GM19239 (cell line): ENCODE measurements at places on chromosomes 6 and 20.
A peak's percentile ranks its signal among the peaks of the same experiment; 100 is the strongest.

GRCh38 chr6:47153404-47153755 lies 111.2 kb upstream of the ADGRF1 start:
- no peak for DNase-seq

- no peak for DNase-seq
Observed at GRCh38 chr6:23637296-23637695, 488.7 kb upstream of the NRSN1 start.

DNA sequence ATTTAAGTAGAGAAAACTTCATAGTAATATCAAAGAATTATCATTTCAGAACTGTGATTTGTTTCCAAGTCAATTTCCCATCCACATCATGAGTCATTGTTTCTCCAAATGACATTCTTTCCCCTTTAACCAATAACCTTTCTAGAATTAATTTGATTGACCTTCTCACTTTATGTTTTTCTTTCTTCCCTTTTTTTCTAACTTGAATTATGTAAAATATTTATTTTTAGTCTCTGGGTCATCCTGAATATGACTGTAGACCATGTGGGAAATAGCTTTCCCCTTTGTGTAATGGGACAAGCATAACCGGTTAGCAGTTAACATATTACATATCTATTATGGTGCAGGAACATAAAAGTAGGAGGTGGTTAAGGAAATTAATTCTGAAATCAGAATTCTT lies 291.1 kb downstream of the GJA1 start:
- no peak for DNase-seq

DNA sequence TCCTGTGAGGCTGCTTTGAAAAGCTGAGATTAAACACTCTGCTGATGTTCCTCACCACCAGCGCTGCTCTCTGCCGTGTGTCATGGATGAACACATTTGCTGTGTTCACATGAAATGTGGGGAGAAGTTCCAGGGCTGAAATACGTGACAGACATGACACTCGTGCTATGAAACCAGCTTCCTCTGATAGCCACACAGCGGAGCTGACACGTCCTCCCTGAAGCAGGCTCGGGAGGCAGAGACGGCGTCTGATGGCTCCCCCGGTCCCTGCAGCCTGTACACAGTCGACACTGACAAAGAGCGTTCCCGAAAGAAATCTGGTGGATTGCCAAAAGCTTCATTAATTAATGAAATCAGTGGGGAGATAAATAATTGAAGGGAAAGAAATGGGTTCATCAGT lies 17.5 kb downstream of the AGPAT4 start:
- no peak for DNase-seq

- DNase-seq = no peak
Observed at GRCh38 chr6:84521511-84521910, 242.9 kb downstream of the TBX18 start.

- no peak for DNase-seq
Observed at GRCh38 chr6:26122402-26122792, 35.2 kb downstream of the HFE start.

- no peak for DNase-seq
Observed at GRCh38 chr6:43200541-43200940, 18.5 kb downstream of the CUL9 start.

DNA sequence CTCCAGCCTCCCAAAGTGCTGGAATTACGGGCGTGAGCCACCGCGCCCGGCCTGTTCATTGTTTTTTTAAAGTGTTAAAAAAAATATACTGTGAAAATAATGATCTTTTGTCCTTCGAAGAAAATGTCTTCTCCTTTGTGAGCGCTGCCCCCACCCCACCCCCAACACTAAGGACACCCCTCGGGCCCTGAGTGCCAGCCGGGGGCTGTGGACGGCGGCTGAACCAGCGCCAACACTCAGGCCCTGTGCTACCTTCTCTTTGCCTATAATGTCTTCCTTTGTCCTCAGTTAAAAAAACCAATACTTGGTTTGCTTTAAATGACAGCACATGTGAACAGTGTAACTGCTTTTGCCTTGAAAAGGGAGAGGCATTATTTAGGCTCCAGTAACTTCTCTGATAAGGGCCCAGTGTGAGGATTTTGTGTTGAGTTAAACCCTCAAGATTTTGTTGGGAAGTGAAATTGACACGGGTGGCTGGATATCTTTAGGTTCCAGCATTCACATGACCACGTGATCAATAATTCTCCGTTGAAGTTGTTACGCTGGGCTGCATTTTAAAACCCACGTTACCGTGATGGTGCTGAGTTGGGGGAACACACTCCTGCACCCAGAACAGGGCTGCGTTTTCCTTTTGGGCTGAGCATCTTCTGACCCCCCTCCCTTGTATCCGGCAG lies 9.5 kb upstream of the ADRM1 start:
- DNase-seq = no peak

DNA sequence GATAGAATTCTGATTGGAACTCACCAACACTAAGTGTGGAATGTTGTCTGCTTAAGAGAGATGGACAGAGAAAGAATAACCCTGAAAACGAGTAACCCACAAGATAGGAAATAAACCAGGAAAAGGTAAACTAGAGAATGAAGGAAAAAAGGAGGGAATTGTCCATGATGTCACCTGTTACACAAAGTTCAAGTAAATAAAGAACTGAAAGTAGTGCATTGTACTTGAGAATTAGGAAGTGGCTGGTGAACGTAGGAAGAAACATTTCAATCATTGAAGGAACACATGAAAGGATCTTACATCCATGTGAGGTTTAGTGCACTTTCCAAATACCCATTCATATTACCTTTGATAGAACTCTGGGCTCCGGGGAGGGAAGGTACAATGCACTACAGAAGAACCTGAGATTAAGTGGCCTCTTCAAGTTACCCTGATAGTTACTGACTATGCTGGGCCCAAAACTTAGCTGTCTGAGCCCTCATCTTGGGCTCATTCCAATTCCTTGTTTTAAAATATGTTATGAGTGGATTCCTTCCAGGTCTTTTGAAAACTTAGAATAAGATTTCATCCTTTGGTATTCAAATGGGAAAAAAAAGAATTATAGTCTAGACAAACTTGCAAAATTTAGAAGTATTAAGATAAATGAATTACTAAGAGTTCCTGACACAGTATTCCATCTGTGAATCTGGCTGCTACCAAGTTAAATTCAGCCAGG lies 1.1 kb upstream of the STX7 start:
- DNase-seq = no peak

- no peak for DNase-seq
Observed at GRCh38 chr20:34883809-34884208, 7.4 kb downstream of the ACSS2 start.

DNA sequence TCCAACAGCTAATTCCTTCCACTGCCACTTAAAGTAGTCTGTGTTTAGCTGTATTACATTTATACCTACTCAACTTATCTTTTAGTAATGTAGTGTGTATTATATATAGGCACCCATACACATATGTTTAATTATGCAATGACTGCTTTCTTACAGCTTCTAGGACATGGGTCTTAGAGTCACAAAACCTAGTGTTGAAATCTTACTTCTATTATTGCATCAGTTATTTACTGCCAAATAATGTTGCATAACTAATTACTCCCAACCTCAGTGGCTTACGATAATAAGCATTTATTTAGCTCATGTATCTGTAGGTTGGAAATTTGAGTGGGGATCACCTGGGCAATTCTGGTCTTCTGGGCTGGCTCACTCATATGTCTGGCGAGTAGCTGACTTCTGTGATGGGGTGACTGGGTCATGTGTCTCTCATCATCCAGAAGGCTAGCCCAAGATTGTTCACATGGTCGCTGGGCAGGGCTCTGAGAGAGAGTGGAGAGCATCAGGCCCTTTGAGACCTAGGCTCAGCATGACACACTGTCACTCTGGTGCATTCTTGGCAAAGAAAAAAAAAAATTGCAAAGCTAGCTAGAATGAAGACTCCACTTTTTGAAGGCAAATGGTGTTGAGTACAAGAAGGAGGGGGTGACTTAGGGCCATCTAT lies 187.0 kb downstream of the PLCB1 start:
- no peak for DNase-seq

GRCh38 chr6:47062346-47062745 lies 20.2 kb upstream of the ADGRF1 start:
- DNase-seq = no peak

- no peak for DNase-seq
Observed at GRCh38 chr6:14601490-14601889, 483.9 kb downstream of the CD83 start.

- DNase-seq = peak; percentile 85
Observed at GRCh38 chr6:7107578-7108195, at the start of gene RREB1. Gene RREB1 (plus strand): TSS chr6:7107961. CDS start chr6:7181912, 73,951 bp downstream.
